ENCODE measurements at places on chromosomes 2 and 18.

- no peak for DNase-seq
Measured at GRCh38 chr18:13378150-13378549, 159.6 kb downstream of the LDLRAD4 start.

DNA sequence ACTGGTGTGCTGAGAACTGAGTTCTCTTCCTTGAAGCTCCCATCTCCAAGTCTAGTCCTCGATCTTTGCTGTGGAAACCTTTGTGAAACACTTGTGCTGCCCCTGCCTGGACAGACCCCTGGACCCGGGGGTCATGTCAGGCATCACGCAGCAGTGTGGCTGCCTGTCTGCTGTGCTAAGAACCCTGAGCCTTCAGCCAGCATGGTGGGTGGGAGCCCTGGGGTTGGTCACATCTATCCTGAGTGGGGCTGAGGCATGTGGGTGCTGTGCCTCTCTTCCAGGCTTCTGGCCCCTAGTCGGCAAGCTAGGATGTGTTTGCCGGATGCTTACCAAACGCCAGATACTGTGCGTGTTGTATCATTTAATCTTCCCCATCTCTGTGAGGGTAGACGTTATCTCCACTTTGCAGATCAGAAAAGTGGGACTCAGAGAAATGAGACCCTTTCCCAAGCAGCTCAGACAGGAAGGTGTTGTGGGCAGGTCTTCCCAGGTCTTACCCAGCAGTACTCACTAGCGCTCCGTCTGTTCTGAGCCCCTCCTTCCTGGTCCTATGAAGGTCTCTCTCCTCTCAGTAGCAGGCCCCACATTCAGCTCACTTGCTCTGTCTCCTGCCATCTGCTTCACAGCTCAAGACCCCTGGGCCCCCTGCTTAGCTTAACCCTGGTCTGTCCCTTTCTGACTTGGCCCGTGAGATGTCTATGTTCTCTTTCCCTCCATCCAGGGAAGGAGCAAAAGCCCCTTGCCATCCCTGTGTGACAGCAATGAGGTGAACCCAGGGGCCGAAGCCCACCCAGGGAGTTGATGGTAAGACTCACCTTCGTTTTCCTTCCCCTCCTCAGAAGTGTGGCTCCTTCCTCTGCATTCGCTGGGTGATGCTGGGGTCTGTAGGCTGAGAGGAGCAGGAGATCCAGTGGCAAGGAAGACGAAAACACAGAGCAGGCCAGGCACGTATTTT lies 242.8 kb downstream of the FAM210A start:
- no peak for DNase-seq

DNA sequence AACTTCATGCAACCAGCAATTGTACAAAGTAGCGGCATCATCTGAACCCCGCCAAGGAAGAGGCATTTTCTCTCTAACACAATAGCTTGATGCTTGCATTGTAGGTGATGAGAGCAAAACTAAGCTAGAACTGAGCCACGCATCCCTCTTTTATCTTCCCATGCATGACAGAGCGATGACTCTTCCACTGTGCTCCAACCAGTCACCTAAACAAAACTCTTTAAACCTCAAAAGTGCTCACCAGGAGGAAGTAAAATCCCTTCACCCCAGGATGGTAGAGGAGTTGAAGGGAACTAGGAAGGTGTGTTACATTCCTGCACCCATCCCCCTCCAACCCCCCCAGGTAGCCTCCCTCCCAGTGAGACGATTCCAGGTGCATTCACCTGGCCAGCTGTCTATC lies 59.7 kb upstream of the SALL3 start:
- DNase-seq = no peak

DNA sequence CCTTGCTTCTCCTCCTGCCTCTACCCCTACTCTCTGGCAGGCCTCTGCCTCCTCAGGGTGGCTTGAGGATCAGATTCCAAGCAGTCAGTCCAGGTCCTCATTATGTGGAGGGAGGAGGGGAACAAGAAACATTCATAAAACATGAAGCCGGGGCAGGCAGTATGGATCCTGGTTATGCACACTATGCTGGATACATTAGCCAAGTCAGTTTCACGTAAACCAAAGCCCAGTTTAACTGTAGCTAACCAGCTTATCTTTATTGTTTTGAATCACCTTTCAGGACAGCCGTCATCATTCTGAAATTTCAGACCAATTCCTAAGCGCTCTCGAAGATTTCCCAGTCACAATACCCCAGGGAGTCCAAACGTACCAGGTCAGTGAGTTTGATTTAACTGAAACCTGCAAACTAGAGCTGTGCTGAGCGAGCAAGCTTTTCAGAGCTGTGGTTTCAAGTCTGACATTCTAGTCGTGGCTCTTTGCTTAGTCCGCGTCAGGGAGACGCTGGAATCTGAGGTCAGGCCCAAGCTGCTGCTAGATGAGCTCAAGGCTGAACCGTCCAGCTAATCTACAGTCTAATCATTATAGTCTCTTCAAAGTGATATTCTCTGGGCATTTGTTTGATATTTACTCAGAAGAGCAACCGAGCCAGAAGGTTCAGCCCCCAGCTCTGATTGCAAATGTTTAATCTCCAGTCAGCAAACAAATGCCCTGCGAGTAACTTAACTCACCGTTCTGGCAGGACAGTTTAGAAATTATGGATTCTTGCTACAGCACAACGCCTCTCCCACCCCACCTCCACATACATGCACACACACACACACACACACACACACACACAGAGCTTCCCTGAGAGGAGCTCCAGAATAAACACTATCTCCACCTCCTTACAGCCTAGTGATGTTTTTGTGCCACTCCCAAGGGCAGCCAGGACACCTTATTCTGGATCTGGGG lies 63.8 kb upstream of the BZW1 start:
- DNase-seq = peak; percentile 65

DNA sequence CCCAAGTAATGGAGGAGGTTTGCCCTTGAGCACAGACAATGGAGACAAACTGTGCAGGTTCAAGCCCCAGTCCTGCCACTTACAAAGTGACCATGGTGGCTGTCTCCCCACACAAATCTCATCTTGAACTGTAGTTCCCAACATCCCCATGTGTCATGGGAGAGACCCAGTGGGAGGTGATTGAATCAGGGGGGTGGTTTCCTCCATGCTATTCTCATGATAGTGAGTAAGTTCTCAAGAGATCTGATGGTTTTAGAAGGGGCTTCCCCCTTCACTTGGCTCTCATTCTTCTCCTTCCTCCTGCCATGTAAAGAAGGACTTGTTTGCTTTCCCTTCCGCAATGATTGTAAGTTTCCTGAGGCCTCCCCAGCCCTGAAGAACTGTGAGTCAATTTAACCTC lies 225.4 kb downstream of the TXNL1 start:
- no peak for DNase-seq

DNA sequence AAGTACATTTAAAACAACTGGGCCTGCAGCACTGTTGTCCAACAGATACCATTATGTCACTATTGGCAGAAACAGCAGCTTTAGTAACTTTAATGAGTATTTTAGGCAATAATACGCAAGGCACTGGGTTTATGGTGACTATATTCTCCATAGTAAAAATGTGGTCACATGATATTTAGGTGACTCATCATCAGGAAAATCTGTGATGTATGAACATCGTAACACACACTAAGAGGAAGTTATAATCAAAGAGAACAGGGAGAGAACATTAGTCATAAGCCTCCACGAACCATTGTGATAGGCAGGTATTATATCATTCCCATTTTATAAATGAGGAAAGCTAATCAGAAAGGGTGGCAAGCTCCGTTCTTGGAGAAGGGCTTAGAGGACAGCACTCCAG lies 36.9 kb downstream of the RAPH1 start:
- peak; percentile 64 for DNase-seq

- no peak for DNase-seq
Measured at GRCh38 chr2:227462462-227462951, 9.4 kb upstream of the AGFG1 start.

DNA sequence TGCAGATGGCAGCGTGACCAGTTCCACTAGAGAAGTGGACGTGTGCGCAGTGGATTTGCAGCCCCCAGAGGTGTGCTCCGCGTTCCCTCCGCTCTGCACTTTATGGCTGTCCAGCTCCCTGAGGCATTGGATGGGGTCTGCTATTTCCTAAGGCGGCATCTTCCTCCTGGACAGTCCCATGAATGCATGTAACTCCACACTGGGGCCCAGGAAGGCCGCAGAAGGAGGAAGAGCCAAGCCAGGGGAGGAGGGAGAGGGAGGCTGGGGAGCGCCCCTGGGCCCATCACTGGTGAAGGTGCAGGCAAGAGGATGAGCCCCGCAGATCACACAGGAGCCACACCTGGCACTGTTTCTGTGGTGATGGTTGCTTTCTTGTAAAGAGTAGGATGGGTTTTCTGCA lies 99.1 kb downstream of the PTGR3 start:
- no peak for DNase-seq

GRCh38 chr2:215707608-215708007 lies 271.7 kb upstream of the FN1 start:
- no peak for DNase-seq

GRCh38 chr2:26212011-26212410 lies 32.4 kb downstream of the HADHA start:
- DNase-seq = no peak

- DNase-seq = peak; percentile 77
Measured at GRCh38 chr2:64730551-64731262, 77.0 kb upstream of the SERTAD2 start.

DNA sequence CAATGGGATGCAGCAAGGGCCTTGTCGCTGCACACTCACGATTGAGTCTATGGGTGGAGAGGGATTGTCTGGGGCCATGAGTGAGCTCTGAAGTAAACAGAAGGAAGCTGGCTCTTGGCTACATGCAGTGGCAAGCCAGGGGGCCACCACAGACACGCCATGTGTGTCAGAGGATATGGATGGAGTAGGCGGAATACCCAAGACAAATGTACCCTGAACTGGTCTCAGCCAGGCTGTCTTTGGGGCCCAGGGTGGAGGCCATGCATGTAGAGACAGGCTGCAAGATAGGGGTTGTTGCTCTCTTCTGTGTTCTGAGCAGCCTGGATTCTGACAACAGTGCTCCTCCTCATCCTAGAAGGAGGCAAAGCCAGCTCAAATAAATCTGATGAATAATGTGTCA lies 24.0 kb upstream of the ITGA6 start:
- DNase-seq = no peak

DNA sequence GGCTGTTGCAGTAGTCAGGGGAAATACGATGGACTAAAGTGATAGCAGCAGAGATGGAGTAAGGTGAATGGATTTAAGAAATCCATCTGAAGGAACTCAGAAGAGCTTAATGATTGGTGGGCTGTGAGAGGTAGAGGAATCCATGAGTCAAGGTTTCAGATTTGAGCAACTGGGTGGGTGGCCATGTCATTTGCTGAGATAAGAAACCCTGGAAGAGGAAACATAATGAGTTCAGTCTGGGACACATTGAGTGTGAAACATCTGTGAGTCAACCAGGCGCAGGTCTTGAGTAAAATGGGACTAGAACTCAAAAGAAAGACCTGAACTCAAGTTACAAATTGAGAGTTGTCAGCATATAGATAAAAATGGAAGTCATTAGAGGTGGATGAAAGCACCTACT lies 19.7 kb upstream of the ASNSD1 start:
- no peak for DNase-seq

DNA sequence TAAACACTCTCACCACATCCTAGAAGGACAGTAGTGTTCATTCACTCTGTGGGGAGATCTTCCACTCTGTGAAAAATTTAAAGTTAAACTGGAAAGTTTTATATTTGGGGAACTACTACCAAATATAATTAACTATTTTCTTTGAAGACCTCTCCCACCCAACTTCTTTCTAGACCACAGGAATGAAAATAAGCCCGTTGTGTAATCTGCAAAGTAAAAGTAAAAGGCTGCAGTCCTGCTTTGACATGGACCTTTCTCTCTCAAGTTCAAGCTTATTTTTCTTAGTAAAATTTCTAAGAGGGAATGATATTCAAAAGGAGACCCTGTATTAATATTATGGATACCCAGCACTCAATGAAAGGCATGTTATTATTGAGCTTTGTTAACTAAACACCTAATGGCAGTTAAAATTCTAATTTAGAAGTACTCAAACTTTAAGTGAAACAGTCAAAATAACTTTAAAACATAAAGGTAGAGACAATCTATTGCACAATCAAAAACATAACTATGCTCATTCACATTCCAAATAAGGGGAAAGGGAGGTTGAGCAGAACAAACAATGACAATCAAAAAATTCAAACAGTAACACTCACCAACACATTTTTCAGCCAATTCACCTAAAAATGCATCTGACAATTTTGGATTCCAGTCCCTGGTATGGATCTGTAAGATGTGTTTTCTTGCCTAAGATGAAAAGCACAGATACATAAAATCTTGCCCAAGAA lies 98.5 kb downstream of the ATAD2B start:
- DNase-seq = no peak

DNA sequence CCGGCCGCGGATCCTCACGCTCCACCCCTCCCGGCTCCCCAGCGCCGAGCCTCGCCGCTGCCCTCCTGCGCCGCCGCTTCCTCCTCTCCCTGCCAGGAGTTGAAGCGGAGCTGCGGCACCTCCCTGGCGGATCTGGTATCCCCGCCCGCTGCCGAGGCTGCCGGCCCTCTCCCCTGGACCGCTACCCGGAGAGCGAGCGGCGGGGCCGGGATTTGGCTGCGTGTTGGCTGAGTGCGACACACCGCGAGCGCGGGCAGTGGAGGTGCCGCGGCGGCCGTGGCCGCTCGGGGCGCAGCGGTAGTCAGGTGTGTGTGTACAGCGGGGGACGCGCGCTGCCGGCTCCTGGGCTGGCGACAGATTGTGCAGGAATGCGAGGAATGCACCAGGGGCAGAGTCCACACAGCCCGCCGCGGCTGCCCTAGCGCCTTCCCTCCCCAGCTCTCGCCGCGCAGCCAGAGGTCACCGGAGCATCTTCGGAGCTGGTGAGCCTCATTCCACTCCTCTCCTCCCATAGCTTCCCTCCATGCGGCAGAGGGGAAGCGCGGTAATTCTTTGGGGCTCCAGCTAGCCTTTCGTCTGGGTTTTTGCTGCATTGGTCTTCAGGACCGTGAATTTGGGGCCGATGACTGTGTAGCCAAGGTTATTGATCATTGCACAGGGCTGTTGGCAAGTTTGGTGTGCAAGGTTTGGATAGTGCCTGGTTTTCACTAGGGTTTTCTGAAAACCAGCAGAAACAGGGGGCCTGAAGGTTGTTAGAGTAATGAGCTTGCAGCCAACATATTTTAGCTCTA lies 1.3 kb downstream of the PKP4 start:
- DNase-seq = peak; percentile 52

DNA sequence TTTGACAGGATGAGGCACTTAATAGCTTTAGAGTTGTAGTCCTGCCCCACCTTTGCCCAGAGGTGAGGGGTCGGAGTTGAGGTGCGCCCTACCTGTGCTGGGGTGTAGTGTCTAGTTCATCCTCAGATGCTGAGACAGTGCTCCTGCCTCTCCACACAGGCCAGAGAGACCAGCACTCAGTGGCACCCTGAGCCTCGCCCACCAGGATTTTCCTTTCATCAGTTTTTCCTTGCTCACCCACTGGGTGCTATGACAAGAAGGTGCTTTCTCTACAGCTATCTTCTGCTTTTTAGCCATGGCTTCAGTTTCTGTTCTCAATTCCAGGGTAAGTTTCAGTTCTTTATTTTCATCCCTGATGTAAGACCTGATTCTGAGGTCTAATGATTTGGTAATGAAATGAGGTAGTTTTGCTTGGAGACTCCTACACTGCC lies 16.8 kb upstream of the TMEM131 start:
- no peak for DNase-seq

- DNase-seq = peak; percentile 20
Measured at GRCh38 chr2:240013343-240013742, 11.8 kb downstream of the NDUFA10 start.
